Effector CD8-positive, alpha-beta T cell (primary cell): ENCODE measurements at places on chromosomes 12 and 14.

GRCh38 chr14:94355191-94355794 is 32.2 kb upstream of the SERPINA6 start:
- no peak for DNase-seq

DNA sequence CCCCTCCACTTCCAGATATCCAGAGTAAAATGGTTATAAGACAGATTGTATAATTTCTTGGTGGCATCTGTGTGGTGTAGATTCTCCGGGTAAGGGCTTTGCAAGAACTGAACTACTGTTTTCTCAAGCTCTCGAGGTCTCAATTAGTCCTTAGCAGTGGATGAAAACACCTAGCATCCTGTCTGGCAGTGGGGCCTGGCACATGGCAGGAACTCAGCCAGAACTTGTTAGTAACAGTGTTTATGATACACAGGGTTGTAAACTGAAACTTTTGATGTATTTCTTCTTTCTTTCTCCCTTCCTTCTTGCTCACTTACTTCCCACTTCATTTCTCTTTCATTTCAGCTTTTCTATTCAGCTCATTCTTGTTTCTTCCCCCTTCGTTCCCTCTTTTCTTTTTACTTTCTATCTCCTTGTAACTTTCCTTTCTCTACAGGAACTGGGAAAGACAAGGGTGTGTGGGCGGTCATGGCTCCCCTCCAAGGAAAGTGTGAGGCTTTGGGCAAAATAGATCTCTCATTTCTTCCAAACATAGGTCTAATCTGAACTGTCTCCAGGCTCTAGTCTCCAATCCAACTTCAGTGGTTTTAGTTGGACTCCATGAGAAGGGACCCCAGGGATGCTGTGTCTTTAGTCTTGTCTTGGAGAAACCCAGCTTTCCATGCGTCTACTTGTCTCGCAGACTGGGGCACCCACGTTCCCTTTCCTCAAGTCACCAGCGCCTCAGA is 159.7 kb downstream of the PAH start:
- no peak for DNase-seq

- DNase-seq = no peak
Observed at GRCh38 chr14:102878970-102879460, 43.4 kb upstream of the AMN start.

- DNase-seq = no peak
Observed at GRCh38 chr12:46677749-46678148, 148.0 kb downstream of the SLC38A4 start.

DNA sequence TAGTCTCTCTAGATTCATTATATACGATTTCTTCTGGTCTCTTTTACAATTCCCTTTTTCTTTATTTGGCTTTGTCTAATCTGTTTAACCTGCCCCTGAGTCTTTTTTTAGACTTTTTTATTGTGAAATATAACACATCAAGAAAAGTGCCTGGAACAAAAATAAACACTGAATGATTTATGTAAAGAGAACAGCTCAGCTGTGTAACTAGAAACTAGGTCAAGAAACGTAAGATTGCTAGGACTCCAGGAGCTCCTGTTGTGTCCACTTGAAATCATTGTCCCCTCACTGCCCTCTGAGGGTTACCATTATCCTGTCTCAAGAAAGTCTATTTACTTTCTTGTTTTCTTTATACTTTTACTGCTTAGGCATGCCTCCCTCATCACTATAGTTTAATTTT is 23.1 kb downstream of the EXD2 start:
- no peak for DNase-seq

DNA sequence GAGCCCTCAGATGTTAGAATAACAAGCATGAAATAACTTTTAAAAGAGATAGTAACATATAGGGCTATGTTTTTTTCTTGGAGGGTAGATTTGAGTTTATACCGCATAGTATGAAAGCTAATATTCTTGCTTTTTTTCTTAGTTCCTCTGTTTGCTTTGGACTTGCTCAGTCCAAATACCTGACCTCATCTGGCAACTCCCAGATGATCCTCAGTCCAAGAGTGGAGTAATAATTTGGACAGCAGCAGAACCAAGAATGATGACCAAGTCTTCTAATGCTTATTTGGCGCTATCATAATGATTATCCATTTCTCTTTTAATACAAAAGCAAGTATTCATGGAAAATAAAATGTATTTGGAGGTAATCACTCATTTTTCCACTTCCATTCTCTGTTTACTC is 45.6 kb downstream of the GUCY2C start:
- no peak for DNase-seq

- no peak for DNase-seq
Observed at GRCh38 chr14:90693413-90693812, 122.8 kb downstream of the TTC7B start.

DNA sequence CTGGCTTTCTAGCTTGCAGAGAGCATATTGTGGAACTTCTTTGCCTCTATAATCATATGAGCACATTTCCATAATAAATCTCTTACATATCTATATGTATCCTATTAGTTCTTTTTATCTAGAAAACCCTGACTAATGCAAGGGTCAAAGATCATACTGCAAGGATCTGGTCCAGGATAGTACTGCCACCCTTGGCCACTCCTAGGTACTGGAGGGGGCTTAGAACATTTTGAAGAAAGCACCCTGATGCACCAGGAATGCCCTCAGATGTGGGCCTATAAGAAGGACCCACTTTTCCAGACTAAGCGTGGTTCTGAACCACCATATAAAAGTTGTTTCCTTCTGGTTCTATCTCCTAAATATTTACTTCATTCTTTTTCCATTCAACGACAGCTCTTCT is 14.6 kb downstream of the ATXN7L3B start:
- DNase-seq = no peak

DNA sequence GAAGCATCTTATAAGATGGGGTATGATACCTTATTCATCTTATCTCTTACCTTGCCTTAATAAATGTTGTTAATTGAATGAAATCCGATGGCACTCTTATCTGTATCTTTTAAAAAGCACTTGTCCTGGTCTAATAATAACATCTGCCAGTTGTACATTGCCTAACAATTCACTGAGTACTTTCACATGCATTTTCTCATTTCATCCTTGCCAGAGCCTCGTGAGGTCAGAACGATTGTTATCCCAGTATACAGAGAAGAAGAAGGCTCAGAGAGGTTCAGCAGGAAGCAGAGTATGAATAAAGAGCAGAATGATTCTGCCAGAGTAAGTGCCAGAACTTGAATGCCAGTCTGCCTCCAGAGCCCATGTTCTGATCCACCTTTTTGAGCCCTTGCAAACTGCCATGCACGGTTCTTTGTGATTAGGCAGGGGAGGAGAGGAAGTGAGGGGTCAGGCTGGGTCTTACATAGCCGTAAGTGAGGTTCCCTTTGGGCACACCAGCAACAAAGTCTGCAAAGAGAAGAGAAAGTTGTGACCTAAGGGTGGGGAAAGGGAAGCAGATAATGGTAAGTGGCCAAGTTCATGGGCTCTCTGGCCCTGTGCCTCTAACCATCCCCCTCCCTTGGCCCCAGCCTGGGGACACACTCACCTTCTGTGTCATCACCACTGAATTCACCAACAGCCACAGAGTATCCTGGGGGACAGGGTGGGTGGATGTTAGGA is 11.7 kb downstream of the ITGA5 start:
- no peak for DNase-seq

DNA sequence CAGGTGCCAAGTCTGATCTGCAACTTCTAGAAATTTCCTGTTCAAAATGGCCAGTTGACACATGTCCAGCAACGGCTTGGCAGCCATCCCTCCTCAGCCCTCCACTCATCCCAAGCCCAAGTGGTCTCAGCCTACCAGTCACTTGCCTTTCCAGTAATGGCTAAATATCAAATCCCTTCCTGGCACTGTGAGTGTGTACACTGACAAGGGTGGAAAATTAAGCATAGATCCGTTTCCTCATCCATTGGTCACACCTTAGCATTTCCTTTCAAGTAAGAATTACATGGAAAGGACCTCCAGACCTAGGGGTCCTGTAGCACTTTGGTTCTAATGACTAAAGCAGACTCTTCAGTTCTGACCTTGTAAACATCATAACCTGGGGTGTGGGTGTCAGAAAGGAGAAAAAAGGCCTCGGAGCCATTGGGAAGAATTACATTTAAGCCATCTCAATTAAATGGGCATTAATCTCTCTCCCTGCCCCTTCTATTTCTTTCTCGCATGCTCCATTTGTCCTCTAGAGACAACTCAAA is 15.4 kb downstream of the LLPH start:
- no peak for DNase-seq

DNA sequence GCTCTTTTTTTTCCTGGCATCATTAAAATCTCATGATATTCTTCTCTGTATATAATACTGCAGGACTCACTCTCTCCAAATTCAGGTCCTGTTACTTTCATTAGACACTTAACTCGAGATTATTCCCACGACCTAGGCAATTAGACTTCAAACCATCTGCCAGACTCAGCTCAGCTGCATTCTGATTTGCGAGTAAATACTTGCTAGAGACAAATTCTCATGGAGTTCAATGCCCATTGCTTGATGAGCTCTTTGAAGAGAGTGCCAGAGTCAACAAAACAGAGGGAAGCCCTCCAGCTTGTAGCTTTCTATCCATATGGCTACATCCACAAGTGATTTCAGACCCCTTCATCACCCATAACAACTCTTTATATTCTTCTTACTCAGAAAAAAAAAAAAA is 88.3 kb downstream of the GTF2A1 start:
- DNase-seq = no peak

DNA sequence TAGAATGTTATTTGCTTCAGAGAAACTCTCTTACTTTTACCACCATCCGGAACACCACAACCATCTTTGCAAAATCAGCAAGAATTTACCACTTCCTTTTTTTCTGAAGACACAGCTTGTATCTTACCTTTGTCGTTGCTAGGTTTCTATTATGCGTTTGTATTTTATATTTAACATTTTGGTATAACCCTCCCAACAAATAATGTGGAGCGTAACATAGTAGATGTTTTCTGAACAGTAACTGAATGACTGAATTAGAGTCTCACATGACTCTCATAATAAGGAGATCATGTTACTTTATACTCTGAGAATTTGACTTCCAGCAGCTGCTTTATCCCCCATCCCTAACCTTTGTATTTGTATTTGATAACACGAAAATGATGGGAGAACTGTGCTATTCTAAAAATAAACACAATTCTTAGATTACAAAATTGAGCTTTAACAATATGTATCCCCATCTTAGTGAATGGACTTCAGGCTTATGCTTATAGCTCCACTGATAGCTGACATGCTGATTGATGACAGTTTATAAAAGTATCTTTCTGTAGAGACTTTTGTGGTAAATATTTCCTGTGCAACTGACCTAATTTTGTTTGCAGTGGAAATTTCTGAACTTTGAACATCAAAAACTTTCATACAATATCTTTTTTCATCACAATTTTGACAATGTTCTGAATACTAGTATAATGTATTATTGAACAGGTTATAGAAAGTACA is 7.9 kb upstream of the KLRB1 start:
- DNase-seq = no peak

DNA sequence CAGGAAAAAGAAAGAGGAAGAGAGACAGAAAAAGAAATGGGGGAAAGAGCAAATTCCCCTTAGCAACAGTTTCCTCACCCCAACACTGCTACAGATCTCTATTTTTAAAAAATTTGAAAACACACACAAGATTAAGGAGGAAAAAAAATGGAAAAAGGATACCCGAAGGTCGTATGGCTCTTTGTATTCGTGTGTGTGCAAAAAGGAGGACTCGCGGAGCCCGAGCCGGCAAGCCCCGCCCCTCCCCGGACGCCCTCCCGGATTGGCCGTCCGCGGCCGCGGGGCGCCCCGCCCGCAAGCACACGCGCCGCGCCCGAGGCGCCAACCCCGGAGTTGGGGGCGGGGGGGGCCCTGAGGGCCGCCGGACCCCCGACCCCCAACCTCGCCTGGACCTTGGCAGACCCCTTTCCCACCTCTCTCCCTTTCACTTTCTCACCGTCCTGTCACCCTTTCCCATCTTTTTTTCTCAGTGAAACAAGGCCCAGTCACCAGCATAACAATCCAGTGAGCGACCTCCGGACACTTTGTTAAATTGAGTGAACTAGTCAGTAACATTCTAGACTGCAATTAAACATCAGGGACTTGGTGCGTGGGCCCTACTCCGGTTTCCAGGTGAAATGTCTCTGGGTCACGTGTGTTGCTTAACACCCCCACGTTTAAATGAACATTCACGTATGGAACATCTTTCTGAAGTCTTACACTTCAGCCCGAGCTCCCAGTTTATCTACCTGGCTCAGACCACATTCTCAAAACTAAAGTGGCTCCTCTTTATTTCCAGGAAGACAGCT is at the start of gene C14orf93:
Gene C14orf93, minus strand, starts transcription at position 205 of the 788 bp plus-strand sequence. CDS start 11,120 bp downstream, outside the sequence.
- peak; percentile 62 for DNase-seq

GRCh38 chr14:96385385-96385784 is 6.5 kb upstream of the AK7 start:
- no peak for DNase-seq

- no peak for DNase-seq
Observed at GRCh38 chr12:28027947-28028724, 55.6 kb upstream of the PTHLH start.

DNA sequence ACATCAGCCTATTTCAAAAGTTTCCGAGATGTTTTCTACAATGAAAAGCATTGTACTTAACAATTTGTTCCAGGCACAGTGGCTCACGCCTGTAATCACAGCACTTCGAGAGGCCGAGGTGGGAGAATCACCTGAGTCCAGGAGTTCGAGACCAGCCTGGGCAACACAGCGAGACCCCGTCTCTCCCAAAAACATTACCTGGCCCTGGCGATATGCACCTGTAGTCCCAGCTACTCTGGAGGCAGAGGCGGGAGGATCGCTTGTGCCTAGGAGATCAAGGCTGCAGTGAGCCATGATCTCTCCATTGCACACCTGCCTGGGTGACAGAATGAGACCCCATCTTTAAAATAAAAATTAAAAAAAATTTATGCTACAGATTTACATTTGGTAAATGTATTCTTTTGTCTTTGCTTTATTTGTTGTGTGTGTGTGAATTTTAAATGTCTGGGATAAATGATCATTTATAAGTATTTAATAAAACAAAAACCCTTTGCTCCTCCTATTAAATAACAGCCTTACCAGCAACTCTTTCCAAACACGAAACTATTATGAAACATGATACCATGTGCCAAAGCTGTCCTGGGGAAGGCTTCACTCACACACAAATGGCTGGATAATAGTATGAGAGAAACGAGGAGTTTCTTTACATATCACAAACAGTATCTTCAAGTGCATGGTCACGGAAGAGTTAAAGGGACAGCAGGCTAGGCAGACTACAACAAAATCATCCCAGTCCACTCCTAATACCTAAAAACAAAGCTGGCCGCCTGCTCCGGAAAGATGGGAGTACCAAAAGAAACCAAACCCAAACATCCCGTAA is 1.1 kb downstream of the ATXN3 start:
- no peak for DNase-seq

GRCh38 chr14:105217774-105218173 is 30.6 kb upstream of the BTBD6 start:
- no peak for DNase-seq

GRCh38 chr12:114984634-114985061 is 300.7 kb upstream of the TBX3 start:
- no peak for DNase-seq

GRCh38 chr12:63999853-64000252 is 155.4 kb downstream of the SRGAP1 start:
- no peak for DNase-seq

DNA sequence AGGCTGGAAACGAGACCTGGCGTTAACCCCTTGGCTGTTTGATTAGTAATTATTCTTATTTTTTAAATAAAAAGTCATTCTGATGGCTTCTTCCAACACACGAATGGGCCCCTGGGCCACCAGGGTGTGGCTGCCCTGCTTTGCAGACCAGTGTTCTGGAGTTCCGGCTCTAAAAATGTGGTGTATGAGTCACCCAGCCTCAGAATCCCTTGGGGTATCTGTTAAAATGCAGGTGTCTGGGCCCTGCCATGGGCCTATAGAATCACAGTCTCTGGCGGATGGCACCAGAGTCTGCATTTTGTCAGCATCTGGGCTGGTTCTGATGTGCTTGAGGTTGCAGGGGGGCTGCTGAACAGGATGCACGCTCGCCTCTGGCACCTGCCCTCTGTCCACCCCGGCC is 2.5 kb upstream of the PSMC1 start:
- DNase-seq = no peak
